ENCODE measurements at places on chromosomes 5 and 9. TPM values are rescaled to one million over a fixed set of nuclear protein-coding genes. Genes with fewer than 3 reads are reported as not detected.

DNA sequence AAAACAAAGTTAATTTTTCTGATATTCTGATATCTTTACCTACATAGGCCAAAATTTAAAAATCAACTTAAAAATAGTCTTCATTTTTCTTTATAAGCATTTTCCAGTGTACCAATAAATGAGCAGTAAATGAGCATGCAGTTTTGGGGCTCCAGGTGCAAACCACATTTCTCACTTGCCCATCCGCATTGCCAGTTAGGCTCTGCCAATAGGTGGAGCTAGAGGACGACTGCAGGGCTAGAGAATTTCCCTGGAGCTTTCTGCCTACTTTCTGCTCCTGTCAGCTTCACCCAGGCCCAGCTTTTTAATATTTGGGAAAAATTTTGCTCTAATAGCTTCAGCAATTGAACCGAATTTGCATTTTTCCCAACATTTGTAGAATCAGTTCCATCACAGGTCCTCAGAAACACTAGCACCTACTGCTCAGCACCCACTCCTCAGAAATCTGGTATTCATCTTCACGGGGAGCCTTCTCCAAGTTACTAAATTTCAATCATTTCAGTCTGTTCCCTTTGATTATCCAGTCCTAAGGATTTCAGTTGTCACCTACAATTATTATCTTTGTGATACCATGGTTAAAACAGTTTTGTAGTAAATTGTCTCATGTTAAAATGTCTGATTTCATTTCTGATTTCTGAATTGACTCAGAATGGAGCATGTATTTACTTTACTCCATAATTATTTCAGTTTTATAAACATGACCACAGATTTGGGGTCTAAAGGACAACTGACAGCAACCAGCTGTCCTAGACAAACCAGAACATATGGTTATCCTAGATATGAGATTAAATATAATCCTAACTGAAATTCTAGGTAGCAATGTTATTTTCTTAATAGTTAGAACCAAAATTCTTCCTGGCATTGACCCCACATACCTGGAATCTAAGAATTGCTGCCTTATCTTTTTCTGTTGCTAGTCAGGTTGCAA is 104.6 kb upstream of the FAM174A start:
- H3K27me3 ChIP-seq = no peaks in the 10 kb centered on the region
- no peaks in the 10 kb centered on the region for H3K4me1 ChIP-seq
- peak; percentile 54 for DNase-seq
- H3K4me3 ChIP-seq = no peak overlapping the region

GRCh38 chr5:1431021-1431811 is 14.0 kb downstream of the SLC6A3 start:
- no peaks in the 10 kb centered on the region for H3K36me3 ChIP-seq
- H3K27ac ChIP-seq = no peak overlapping the region
- H3K27me3 ChIP-seq = no peaks in the 10 kb centered on the region
- no peak for DNase-seq

- H3K27ac ChIP-seq = no peak overlapping the region
- peaks cover 8% of the 10 kb centered on the region for H3K27me3 ChIP-seq
- no peaks in the 10 kb centered on the region for H3K36me3 ChIP-seq
- no peaks in the 10 kb centered on the region for H3K4me1 ChIP-seq
- DNase-seq = no peak
These were observed 16.2 kb downstream of the LAMC3 start for GRCh38 chr9:131024978-131025868.

SPINK6 gene
- polyA plus RNA-seq = not detected

PDE6A gene
- not detected for polyA plus RNA-seq

- H3K27me3 ChIP-seq = no peaks in the 10 kb centered on the region
These were observed 5.1 kb upstream of the RALGDS start for GRCh38 chr9:133125941-133126696.

PHF24 gene
- not detected for polyA plus RNA-seq

FCN2 gene
- not detected for polyA plus RNA-seq

GRCh38 chr9:80041821-80042220 is 470.1 kb downstream of the TLE4 start:
- no peaks in the 10 kb centered on the region for H3K27me3 ChIP-seq
- H3K4me1 ChIP-seq = no peaks in the 10 kb centered on the region
- H3K36me3 ChIP-seq = no peaks in the 10 kb centered on the region
- H3K27ac ChIP-seq = no peak overlapping the region
- DNase-seq = no peak
- no peak overlapping the region for H3K4me3 ChIP-seq

DNA sequence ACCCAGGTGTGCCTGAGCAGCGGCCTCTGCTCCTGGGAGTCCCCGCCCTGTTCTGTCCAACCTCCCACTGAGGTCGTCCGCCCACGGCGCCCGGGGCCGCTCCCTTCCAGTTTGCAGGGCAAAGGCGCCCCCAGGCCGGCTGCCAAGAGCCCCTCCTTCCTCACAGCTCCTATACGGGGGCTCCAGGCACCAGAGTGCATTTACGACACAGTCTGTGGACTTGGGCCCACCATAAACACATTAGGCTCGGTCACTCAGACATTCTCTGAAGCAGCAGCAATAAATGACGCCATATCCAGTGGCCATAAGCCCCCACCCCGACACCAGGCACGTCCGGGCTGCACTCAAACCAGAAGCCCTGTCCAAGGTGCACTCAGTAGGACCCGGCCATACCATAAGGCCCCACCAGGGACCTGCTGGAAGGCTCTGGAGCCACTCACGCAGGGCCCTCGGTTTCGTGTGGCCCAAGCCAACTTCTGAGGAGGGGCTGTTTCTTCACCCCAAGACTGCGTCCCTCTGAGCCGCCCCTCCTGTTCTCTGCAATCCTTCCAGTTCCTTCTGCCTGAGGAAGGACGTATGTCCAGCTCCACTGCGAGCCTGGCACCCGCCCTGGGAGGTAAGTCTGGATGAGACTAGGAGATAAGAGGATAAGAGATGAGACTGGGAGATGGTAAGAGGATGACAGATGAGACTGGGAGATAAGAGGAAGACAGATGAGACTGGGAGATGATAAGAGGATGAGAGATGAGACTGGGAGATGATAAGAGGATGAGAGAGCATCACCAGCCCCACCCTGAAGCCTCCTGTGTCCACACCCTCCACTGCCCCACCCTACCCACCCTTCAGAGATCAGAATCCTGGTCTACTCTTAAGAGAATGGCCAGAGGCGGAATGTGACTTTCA is 26.7 kb downstream of the SLC6A18 start:
- H3K27ac ChIP-seq = no peak overlapping the region
- DNase-seq = no peak
- peaks cover 3% of the 10 kb centered on the region for H3K4me1 ChIP-seq

GRCh38 chr9:5764130-5764868 is 68.6 kb downstream of the ERMP1 start:
- no peak overlapping the region for H3K4me3 ChIP-seq
- no peaks in the 10 kb centered on the region for H3K4me1 ChIP-seq
- no peak overlapping the region for H3K27ac ChIP-seq
- peaks cover 7% of the 10 kb centered on the region for H3K36me3 ChIP-seq

SPAG8 gene
- 0.21 TPM for polyA plus RNA-seq

MARCOL gene
- polyA plus RNA-seq = not detected

DNA sequence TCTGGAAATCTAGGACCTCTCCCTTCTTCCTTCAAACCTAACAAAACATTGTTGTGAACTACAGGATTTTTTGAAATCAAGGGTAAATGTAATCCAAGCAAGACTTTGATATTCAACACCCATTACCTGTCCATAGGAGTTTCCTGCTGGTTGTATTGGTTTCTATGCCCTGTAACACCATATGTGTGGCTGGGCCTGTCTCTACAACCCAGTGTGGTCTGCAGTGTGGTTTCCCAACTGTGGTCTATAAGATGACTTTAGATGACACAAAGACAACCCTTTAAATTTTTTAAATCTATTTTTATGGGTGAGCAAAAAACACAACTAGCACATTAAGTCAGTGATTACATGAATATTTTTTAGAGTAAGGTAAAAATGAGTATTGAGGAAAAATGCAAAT is 93.1 kb downstream of the SMIM15 start:
- no peak overlapping the region for H3K4me3 ChIP-seq
- H3K27ac ChIP-seq = no peak overlapping the region
- no peaks in the 10 kb centered on the region for H3K27me3 ChIP-seq
- DNase-seq = no peak
- no peaks in the 10 kb centered on the region for H3K36me3 ChIP-seq
- H3K4me1 ChIP-seq = no peaks in the 10 kb centered on the region

- no peak overlapping the region for H3K27ac ChIP-seq
- DNase-seq = no peak
- no peak overlapping the region for H3K4me3 ChIP-seq
- H3K27me3 ChIP-seq = no peaks in the 10 kb centered on the region
These were observed 213.3 kb upstream of the FBXL7 start for GRCh38 chr5:15286650-15287049.

PCDHB10 gene
- 0.68 TPM for polyA plus RNA-seq

COL15A1 gene
- not detected for polyA plus RNA-seq

GRCh38 chr5:45623832-45624231 is 72.3 kb downstream of the HCN1 start:
- no peak overlapping the region for H3K27ac ChIP-seq
- H3K4me3 ChIP-seq = no peak overlapping the region
- H3K36me3 ChIP-seq = no peaks in the 10 kb centered on the region
- H3K4me1 ChIP-seq = no peaks in the 10 kb centered on the region

DNA sequence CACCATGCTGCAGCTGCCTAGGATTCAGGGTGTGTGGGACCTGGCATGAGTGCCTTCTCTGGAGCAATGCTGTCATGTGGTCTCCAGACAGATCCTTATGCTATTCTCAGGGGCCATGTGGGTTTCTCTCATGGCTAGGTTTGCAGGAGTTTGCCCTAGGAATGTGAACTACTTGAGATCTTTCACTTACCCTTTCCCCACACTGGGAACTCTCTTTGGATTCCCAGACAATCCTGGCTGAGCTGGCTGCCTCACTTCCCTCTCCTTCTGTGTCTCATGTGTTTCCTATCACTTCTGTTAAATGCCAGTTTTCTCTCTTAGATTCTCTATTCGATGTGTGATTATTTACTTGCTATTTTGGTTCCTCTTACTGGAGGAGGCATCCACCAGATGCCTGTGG is 270.2 kb upstream of the RASA1 start:
- peaks cover 4% of the 10 kb centered on the region for H3K27me3 ChIP-seq
- no peak for DNase-seq
- no peaks in the 10 kb centered on the region for H3K36me3 ChIP-seq
- H3K27ac ChIP-seq = no peak overlapping the region
- no peak overlapping the region for H3K4me3 ChIP-seq
- no peaks in the 10 kb centered on the region for H3K4me1 ChIP-seq

GRCh38 chr5:174612686-174613085 is 111.7 kb upstream of the MSX2 start:
- no peak overlapping the region for H3K27ac ChIP-seq
- H3K4me1 ChIP-seq = no peaks in the 10 kb centered on the region
- no peaks in the 10 kb centered on the region for H3K27me3 ChIP-seq

DNA sequence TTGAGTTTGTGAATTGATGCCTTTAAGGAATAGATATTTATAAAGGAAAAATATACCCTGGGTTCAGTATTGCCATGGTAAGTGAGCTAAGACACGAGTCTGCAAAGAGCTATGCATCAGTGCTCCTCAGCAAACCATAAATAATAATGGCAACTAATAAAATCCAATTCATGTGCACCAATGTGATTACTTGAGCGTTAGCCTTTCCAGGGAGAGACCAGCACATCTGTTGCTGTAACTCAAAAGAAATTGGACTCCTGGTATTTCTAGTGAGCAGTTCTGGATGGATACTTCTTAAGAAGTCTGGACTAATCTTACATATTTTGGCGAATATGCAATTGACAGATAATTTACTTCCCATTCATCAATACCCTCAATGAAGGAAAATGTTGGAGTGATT is 373.3 kb downstream of the ARHGEF28 start:
- H3K36me3 ChIP-seq = no peaks in the 10 kb centered on the region
- no peak overlapping the region for H3K4me3 ChIP-seq
- peaks cover 19% of the 10 kb centered on the region for H3K27me3 ChIP-seq
- H3K27ac ChIP-seq = no peak overlapping the region

- no peak overlapping the region for H3K4me3 ChIP-seq
- H3K27me3 ChIP-seq = no peaks in the 10 kb centered on the region
- no peaks in the 10 kb centered on the region for H3K36me3 ChIP-seq
- no peaks in the 10 kb centered on the region for H3K4me1 ChIP-seq
These were observed 87.9 kb downstream of the ATPSCKMT start for GRCh38 chr5:10161778-10162177.

- no peak overlapping the region for H3K4me3 ChIP-seq
- no peaks in the 10 kb centered on the region for H3K27me3 ChIP-seq
- H3K36me3 ChIP-seq = no peaks in the 10 kb centered on the region
- H3K27ac ChIP-seq = no peak overlapping the region
- no peak for DNase-seq
These were observed 5.3 kb downstream of the PRXL2C start for GRCh38 chr9:96649620-96650324.

TMEM215 gene
- polyA plus RNA-seq = not detected

- H3K36me3 ChIP-seq = no peaks in the 10 kb centered on the region
- H3K27ac ChIP-seq = no peak overlapping the region
- no peak for DNase-seq
These were observed 106.8 kb downstream of the MAPKAP1 start for GRCh38 chr9:125600194-125600593.

DNA sequence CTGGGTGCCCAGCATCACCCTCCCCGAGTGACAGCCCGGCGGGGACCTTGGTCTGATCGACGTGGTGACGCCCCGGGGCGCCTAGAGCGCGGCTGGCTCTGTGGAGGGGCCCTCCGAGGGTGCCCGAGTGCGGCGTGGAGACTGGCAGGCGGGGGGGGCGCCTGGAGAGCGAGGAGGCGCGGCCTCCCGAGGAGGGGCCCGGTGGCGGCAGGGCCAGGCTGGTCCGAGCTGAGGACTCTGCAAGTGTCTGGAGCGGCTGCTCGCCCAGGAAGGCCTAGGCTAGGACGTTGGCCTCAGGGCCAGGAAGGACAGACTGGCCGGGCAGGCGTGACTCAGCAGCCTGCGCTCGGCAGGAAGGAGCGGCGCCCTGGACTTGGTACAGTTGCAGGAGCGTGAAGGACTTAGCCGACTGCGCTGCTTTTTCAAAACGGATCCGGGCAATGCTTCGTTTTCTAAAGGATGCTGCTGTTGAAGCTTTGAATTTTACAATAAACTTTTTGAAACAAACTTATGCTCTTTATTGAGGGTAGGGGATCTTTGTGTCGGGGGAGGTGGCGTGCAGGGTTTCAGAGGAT is 1.3 kb downstream of the GADD45G start:
- H3K27ac ChIP-seq = no peak overlapping the region
- peak; percentile 54 for DNase-seq
- peaks cover 34% of the 10 kb centered on the region for H3K4me1 ChIP-seq
- no peaks in the 10 kb centered on the region for H3K36me3 ChIP-seq
- H3K27me3 ChIP-seq = peaks cover 8% of the 10 kb centered on the region

GRCh38 chr5:72036951-72037350 is 70.3 kb upstream of the MAP1B start:
- no peaks in the 10 kb centered on the region for H3K36me3 ChIP-seq
- H3K4me1 ChIP-seq = no peaks in the 10 kb centered on the region
- no peak overlapping the region for H3K4me3 ChIP-seq
- no peak for DNase-seq

DNA sequence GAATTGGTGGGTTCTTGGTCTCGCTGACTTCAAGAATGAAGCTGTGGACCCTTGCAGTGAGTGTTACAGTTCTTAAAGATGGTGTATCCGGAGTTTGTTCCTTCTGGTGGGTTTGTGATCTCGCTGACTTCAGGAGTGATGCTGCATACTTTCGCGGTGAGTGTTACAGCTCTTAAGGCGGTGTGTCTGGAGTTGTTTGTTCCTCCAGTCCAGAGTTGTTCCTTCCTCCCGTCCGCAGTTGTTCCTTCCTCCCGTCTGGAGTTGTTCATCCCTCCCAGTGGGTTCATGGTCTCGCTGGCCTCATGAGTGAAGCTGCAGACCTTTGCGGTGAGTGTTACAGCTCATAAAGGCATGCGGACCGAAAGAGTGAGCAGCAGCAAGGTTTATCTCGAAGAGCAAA is 159.6 kb upstream of the ADAMTSL1 start:
- H3K27me3 ChIP-seq = no peaks in the 10 kb centered on the region
- DNase-seq = peak; percentile 50

GRCh38 chr5:35618781-35619180 is 1.1 kb downstream of the SPEF2 start:
- H3K27me3 ChIP-seq = no peaks in the 10 kb centered on the region
- H3K27ac ChIP-seq = no peak overlapping the region
- no peaks in the 10 kb centered on the region for H3K36me3 ChIP-seq
- no peaks in the 10 kb centered on the region for H3K4me1 ChIP-seq
- H3K4me3 ChIP-seq = no peak overlapping the region
- DNase-seq = no peak

Data from endothelial cell of umbilical vein (primary cell).